NK-92 treated with Interleukin-12 subunit alpha and Interleukin-12 subunit beta, amount 100 ng/mL, for 24 hours (cell line): ENCODE measurements at places on chromosomes 3 and 15.

- DNase-seq = no peak
These were observed 83.8 kb upstream of the GALNT15 start for GRCh38 chr3:16090706-16091105.

DNA sequence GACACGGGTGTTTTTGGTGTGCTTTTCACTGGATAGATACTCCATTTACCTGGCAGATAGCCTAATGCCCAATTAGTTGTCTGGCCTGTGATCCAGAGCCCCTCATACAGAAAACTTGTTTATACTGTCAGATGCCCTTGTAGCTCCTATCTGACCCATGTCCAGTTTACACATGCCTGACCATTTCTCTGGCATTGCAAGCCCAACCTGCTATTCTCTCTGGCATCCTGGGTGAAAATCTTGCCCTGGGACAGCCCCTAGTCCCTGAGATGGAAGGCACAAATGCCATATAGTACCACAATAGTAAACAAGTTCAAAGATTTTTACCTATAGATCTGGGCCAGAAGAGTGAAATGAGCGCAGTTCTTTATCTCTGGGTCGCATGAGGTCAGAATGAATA lies 212.6 kb downstream of the ZBBX start:
- DNase-seq = no peak

- DNase-seq = no peak
These were observed 13.4 kb downstream of the SCAMP5 start for GRCh38 chr15:75008629-75009326.

DNA sequence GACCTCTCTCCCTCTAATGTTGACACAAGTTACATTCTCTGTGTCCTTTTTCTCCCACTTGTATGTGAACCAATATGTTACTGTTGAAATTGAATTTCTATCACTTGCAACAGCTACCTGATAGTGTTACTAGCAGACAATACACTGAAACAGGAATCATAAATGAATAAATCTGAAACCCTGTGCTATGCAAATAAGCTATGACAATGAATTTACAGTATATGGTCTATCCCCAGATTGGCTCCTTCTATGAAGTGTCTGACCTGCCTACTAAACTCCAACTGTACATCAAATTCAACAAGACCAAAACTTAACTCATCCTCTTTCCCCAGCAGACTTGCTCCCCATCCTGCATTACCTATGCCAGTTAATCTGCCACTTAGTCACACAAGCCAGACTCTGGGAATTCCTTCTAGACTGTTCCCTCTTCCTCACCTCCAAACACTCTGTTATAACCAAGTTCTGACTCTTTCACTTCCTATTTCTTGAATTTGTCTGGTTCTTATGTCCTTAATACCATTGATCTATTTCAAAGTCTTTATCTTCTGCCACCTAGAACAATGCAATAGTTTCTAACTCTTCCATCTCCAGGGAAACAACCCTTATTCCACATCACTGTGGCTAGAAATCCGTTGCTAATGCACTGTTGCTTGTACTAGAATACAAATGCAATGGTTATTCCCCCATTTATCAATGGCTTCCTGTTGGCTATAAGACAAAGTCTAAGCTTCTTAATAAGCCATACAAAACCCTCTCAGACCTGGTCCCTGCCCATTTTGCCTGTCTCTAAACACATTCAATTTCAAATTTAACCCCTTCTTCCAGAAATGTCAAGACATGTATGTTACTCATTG lies 13.4 kb upstream of the ZNF639 start:
- DNase-seq = no peak

DNA sequence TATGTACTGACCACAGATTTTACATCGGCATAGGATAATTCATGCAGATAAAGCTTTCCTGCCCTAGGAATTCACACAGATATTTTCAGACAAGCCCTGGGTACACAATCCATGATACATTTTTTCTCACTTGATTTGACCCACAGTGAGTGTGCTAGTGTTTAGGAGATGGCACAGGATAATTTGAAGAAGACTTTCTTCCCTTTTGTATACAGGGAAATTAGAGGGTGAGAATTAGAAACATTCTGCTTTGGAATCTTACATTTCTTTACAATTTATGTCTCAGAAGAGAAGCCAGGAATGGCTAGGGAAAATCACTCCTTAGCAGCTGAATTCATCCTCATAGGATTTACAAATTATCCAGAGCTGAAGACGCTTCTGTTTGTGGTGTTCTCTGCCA lies at the start of gene OR5K4:
Gene OR5K4, plus strand, starts transcription at position 301 of the 400 bp plus-strand sequence. Its CDS starts 0 bp downstream, at position 301.
- no peak for DNase-seq

DNA sequence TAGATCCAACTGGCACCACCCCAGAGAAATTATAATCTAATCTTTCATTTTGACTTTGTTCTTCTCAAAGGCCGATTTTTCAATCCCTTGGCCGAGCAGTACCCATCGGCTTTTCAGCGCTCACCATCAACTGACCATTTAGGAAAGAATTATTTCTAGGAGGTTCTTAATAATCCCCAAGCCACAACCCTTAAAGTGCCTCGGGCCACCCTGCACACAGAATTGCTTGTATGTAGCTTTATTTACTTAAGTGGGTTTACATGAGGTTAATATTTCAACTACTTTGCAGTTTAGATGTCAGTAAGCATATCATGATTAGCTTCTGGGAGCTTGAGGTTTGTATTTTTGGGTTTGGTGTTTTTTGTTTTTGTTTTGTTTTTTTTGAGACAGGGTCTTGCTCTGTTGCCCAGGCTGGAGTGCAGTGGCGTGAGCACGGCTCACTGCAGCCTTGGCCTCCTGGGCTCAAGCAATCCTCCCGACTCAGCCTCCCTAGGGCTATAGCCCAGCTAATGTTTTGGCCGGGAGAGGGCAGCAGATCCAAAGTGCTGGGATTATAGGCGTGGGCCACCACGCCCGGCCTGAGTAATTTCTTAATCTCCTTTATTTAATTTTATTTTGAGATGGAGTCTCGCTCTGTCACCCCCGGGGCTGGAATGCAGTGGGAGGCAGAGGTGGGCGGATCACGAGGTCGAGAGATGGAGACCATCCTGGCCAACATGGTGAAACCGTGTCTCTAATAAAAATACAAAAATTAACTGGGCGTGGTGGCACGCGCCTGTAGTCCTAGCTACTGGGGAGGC lies 801 bp upstream of the CDAN1 start:
- DNase-seq = no peak

DNA sequence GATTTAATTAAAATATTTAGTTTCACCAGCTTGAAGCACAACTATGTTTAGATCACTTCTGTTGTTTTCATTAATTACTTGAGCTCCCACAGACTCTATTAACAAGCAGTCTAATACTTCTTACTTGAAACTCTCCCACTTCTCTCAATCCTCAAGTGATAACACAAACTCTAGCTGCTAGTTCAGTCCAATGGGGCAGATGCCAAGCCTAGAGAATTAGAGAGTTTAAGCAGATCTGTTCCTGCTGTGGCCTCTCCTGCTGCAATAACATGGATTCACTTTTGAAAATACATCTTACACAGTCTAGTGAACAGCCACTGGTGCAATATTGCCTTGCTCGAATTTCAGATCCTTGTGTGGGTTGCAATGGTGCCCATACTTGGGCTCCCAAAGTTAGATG lies 566.4 kb upstream of the SGO1 start:
- DNase-seq = no peak

DNA sequence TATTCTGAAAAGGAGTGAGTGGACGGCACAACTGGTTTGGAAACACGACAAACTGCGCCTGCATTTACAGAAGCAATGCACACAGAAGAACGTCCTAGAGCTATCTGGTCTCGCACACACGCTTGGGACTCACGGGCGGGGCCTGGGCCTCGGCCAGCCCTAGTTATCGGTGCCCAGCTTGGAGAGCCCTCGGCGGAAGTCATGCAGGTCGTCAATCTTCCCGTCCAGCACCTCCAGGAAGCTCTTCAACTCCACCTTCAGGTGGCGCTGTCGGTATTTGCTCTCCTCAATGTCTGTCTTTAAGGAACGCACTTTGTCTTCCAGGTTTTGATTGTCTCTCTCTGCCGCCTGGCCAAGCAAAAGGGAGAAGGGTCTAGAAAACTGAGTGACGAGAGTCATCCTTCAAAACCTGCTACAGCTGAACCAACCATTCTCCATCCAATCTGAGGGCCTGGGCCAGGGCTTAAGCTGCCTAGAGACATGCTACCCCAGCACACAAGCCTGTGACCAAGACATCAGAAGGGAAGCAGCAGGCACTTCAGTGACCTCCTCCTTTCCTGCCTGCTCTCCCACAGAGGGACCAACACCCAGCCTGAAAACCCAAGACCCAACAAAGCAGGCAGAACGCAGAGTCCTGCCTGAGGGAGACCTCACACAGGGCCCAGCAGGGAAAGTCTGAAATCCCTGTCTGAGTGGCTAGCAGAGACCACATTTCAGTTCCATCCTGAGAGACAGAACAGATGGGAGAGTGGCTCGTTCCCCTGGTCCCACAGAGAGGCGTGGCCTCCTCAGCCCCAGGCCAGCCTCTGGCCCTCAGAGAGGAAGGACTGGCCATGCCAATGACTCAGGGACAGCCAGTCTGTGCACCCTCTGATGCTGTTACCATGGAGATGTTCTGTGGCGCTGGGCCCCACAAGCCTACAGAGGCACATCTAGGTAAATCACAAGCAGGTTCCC lies 40.4 kb downstream of the WHAMM start:
- no peak for DNase-seq

DNA sequence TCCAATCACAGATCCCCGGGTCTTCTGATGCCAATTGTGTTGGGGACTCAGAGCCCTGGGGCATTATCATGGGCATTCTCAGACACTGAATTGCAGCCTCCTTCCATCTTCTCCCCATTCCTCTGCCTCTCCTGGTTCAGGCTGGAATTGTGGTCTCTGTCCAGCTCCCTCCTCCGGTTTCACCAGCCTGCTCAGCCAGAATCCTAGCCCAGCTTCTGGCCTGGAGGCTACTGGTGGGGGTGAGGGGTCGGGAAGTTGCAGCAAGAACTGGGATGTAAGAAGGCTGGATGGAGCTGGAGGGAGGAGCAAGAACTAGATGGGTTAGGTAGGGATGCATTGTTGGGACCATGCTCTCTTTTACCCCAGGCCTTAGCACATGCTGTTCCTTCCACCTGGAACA lies 53.5 kb downstream of the TLE3 start:
- DNase-seq = no peak

- no peak for DNase-seq
These were observed 99.3 kb upstream of the PRR20G start for GRCh38 chr3:127387119-127387518.

GRCh38 chr3:124034844-124035152 lies 42.9 kb upstream of the ROPN1 start:
- DNase-seq = no peak

- no peak for DNase-seq
These were observed 65.6 kb upstream of the C15orf39 start for GRCh38 chr15:75136118-75136517.

GRCh38 chr3:181567311-181568075 lies 144.2 kb upstream of the SOX2 start:
- no peak for DNase-seq

DNA sequence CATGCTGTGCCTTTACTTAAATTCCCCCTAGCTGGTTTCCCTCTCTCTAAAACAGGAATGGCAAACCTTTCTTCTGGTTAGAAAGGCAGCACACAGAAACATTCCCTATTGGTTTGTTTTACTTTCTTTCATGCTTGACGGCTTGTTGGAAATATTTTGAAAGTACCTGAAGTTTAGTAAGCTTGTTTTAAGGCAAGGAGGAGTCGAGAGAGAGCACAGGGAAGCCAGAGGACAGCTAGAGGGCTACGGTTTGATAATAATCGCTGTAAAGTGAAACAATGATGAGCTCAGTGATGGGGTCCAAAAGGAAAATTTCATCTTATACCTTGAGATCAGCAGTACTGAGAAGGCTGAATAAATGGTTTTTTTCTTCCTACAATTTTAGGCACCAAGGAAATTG lies 64.1 kb downstream of the ATP13A4 start:
- no peak for DNase-seq

- no peak for DNase-seq
These were observed 3.7 kb upstream of the ANKUB1 start for GRCh38 chr3:149796026-149796425.

GRCh38 chr15:71592203-71592602 lies 218.2 kb upstream of the NR2E3 start:
- no peak for DNase-seq

GRCh38 chr3:108103886-108104797 lies 13.3 kb upstream of the CD47 start:
- DNase-seq = no peak

- no peak for DNase-seq
These were observed 467.0 kb downstream of the FGF12 start for GRCh38 chr3:192260116-192261010.

DNA sequence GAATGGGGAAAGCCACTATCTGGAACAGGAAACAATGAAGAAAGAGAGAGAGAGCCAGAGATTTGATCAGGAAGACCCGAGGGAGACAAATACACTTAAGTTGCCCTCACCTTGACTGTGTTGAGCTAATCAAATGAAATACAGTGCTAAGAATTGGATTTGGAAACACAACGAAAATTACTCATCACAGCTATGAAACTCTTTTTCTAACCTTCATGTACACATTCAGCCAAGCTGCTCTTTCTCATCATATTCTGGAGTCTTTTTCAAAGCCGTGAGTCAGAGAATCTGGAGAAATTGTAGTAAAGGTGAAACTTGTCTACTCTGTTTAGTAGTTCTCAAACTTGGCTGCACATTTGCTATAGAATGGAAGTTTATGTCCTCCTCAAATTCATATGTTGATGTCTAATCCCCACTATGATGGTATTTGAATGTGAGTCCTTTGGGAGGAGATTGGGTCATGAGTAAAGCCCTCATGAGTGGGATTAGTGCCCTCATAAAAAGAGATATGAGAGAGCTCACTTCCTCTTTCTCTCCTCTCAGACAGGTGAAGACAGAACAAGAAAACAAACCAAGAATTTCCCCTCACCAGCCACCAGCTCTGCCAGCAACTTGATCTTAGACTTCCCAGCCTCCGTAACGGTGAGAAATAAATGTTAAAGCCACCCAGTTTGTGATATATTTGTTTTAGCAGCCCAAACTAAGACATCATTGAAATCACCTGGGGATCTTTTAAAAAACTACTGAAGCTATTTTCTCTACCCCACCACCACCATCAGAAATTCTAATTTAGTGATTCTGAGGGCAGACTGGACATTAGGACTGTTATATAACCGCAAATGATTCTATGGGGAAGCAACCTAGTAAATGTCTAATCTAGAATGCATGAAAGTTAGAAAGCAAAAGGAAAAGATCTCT lies 143.6 kb upstream of the GRM7 start:
- no peak for DNase-seq

- DNase-seq = no peak
These were observed 591.2 kb downstream of the RSL24D1 start for GRCh38 chr15:54605556-54605955.

GRCh38 chr15:25783607-25784540 lies 79.3 kb downstream of the ATP10A start:
- DNase-seq = no peak

DNA sequence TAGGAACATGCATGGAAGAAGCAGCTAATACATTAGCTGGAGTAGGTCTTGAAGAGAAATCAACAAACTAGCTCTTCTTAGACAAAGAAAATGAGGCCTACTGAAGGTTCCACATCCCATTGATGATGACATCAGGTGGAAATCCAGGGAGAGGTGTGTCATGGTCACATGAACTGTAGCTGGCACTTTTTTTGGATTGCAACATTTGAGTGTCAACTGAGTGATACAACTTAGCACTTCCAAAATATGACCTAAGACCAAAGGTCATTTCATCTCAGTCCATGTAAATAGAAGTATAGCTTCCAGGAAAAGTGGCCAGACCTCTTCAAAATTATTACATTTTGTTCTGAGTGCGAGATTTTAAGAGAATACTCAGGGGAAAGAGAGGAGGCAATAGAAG lies 117.2 kb upstream of the MEIS2 start:
- DNase-seq = no peak

GRCh38 chr3:46931631-46932331 lies 44.8 kb downstream of the CCDC12 start:
- DNase-seq = no peak
